ENCODE measurements at places on chromosomes 13 and 19.
A peak's percentile ranks its signal among the peaks of the same experiment; 100 is the strongest.

- H3K36me3 ChIP-seq = peaks cover 9% of the 10 kb centered on the region
- H3K4me1 ChIP-seq = peaks cover 51% of the 10 kb centered on the region
- peak overlapping the region; percentile 99 for H3K4me3 ChIP-seq
- no peaks in the 10 kb centered on the region for H3K27me3 ChIP-seq
- peak overlapping the region; percentile 93 for H3K27ac ChIP-seq
Observed at GRCh38 chr19:8445488-8446001, 770 bp downstream of the HNRNPM start.

GRCh38 chr13:98512774-98513665 lies 63.9 kb downstream of the STK24 start:
- no peak overlapping the region for H3K27ac ChIP-seq
- H3K4me1 ChIP-seq = no peaks in the 10 kb centered on the region
- H3K36me3 ChIP-seq = no peaks in the 10 kb centered on the region
- DNase-seq = no peak
- H3K27me3 ChIP-seq = no peaks in the 10 kb centered on the region

GRCh38 chr19:3053218-3053621 lies 9.1 kb downstream of the TLE5 start:
- no peak overlapping the region for H3K4me3 ChIP-seq
- H3K36me3 ChIP-seq = peaks cover 51% of the 10 kb centered on the region
- no peak for DNase-seq
- H3K27ac ChIP-seq = no peak overlapping the region
- no peaks in the 10 kb centered on the region for H3K4me1 ChIP-seq

DNA sequence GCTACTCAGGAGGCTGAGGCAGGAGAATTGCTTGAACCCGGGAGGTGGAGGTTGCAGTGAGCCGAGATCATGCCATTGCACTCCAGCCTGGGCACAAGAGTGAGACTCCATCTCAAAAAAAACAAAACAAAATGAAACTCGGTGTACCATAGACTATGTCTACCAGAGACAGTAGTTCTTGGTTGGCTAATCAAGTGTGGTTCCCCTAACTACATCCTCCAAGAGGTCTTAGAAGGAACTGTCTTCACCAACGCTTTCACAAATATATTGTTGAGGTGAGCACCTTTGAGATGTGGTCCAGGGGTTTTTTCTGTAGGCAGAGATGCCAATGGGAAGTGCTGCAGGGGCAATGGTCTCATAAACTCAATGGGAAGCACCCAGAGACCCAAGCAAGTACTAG lies 48.0 kb downstream of the RFC3 start:
- H3K4me3 ChIP-seq = no peak overlapping the region
- no peaks in the 10 kb centered on the region for H3K27me3 ChIP-seq
- DNase-seq = no peak
- no peaks in the 10 kb centered on the region for H3K4me1 ChIP-seq

DNA sequence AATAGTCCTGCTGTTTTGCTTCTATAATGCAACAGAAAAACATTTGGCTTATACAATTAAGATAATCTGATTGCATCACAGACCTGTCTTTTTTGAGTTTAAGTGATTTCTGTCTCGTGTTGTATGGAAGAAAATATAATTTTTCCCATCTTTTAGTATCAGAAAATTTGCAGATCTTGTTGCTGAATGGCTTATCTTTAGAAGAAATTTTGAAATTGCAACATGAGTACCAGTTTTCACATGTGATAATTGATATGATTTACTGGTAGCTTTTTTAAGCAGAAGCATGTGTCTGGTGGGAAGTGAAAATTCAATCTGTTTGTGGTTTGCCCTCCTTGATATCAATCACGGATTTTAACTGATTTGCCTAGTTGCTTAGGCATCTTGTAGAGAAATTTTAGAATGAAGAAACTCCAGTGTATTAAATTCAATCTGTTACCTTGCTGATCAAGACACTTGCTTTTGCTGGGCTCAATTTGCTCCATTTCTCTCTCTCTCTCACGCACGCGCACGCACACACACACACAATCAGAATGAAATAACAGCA lies 89.8 kb upstream of the MYCBP2 start:
- no peak for DNase-seq
- no peaks in the 10 kb centered on the region for H3K36me3 ChIP-seq
- H3K27me3 ChIP-seq = no peaks in the 10 kb centered on the region
- H3K27ac ChIP-seq = no peak overlapping the region
- H3K4me1 ChIP-seq = no peaks in the 10 kb centered on the region

- no peak for DNase-seq
- peak overlapping the region; percentile 43 for H3K27ac ChIP-seq
- H3K4me3 ChIP-seq = no peak overlapping the region
- peaks cover 8% of the 10 kb centered on the region for H3K4me1 ChIP-seq
- H3K27me3 ChIP-seq = no peaks in the 10 kb centered on the region
Observed at GRCh38 chr19:41501854-41502253, 58.9 kb downstream of the ERICH4 start.

- H3K27me3 ChIP-seq = no peaks in the 10 kb centered on the region
- H3K36me3 ChIP-seq = no peaks in the 10 kb centered on the region
- no peak overlapping the region for H3K4me3 ChIP-seq
- no peaks in the 10 kb centered on the region for H3K4me1 ChIP-seq
- no peak for DNase-seq
Observed at GRCh38 chr19:48194041-48194843, 23.8 kb downstream of the ZSWIM9 start.

- DNase-seq = no peak
- no peaks in the 10 kb centered on the region for H3K27me3 ChIP-seq
- peaks cover 10% of the 10 kb centered on the region for H3K4me1 ChIP-seq
- H3K36me3 ChIP-seq = peaks cover 27% of the 10 kb centered on the region
- H3K27ac ChIP-seq = no peak overlapping the region
- no peak overlapping the region for H3K4me3 ChIP-seq
Observed at GRCh38 chr19:38204728-38205127, 19.3 kb downstream of the DPF1 start.

DNA sequence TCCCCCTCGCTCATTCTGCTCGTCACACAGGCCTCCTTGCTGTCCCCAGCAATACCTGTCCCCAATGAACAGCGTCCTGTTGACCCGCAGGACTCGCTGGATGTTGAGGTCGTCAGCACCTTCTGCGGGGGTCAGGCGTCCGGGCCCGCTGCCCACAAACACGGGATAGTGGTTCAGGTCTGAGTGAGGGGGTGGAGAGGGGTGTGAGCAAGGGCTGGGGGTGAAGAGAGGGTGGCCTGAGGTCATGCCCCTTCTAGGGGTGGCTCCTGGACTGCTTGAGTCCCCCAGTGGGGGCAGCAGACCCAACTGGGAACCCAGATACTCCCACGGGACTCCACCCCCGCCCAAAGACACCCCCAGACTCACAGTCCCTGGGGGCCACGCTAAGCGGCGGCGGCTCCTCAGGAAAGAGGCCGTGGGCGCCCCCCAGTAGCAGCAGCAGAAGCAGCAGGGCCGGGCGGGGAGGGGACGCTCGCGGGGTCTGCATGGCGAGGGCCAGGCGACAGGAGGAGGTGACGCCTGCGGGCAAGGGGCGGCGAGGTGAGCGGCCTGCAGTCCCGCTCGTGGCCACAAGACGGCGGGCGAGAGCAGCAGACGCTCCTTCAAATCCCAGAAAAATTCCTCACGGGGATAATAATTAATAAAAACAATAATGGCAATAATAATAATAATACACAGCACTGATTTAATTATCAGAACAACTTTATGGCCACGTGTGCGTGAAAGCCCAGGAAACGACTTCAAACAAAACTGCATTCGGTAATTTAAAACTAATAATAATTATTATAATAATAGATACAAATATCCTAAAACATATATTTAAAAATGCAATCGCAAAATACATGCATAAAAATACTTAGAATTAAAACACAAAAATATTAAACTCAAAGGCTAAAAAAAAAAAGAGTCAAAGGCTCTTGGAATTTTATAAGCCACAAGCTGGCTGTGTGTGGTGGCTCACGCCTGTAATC lies 1.2 kb downstream of the SEMA6B start:
- H3K4me1 ChIP-seq = peaks cover 15% of the 10 kb centered on the region
- no peak for DNase-seq
- H3K36me3 ChIP-seq = no peaks in the 10 kb centered on the region
- no peak overlapping the region for H3K27ac ChIP-seq

DNA sequence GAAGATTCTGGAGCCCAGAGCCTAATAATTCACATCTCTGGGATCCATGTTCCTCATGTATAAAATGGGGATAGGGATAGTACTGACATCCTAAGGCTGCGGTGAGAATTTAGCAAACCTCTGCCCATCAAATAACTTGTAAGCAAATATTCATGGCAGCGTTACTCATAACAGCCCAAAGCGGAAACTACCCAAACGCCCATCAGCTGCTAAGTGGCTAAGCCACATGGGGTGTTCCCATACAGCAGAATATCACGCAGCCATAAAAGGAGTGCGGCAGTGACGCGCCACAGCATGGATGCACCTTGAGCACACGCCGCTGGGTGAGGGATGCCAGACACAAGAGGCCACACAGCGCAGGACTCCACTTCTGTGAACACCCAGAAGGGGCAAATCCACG lies 19.7 kb downstream of the VRK3 start:
- H3K4me1 ChIP-seq = peaks cover 16% of the 10 kb centered on the region
- no peaks in the 10 kb centered on the region for H3K27me3 ChIP-seq
- DNase-seq = no peak
- H3K36me3 ChIP-seq = peaks cover 78% of the 10 kb centered on the region
- H3K4me3 ChIP-seq = no peak overlapping the region

DNA sequence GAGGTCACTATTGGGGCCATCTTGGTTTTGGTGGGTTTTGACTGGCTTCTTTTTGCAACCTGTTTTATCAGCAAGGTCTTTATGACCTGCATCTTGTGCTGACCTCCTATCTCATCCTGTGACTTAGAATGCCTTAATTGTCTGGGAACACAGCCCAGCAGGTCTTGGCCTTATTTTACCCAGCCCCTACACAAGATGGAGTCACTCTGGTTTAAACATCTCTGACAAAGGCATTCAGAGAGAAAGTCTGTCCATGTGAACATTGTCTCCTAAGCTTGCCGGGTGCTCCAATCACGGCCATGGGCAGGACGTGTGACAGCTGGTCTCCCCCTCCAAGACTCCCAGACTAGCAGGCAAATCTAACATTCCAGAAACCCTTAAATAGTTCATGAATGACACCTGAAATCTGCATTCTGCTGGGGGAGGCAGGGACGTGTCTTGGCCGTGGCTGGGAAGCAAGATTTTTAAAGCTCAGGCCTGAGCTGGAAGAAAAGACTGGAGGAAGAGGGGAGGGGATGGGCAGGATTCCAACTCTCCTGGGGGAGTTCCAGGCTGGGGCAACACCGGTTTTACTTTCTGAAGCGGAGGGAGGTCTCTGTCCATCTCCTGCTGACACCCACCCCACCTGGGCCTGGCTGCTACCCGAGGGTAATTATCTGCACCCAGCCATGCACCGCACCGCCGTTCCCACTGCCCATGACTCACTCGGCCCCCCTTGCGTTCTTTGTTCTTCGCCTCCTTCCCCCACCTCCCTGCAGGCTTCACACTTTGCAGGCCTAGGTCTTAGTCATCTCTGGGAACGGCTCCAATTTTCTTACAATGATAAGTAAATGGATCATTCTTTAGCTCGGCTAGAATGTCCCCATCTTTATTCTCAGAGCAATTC lies 11.6 kb upstream of the OR1M1 start:
- H3K27ac ChIP-seq = no peak overlapping the region
- no peaks in the 10 kb centered on the region for H3K4me1 ChIP-seq
- H3K4me3 ChIP-seq = no peak overlapping the region
- no peaks in the 10 kb centered on the region for H3K36me3 ChIP-seq

DNA sequence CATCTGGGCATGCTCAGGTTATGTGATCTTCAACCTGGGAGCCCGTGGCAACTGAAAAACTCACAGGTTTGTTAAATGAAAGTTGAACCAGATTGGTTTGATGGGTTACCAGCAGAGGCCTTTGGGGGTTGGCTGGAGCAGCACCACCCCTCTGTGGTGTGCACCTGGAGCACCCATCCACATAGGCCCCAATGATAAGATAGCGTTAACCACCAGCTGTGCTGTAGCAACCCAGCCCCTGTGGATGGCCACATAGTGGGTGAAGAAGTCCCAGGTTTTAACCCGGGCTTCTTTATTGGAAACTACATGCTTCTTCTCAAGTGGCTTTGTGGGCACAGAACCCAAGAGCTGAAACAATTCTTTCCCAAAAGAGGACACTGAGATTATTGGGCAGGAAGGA lies 22.6 kb upstream of the MTIF3 start:
- no peaks in the 10 kb centered on the region for H3K27me3 ChIP-seq
- H3K27ac ChIP-seq = no peak overlapping the region
- no peaks in the 10 kb centered on the region for H3K36me3 ChIP-seq
- DNase-seq = no peak
- H3K4me3 ChIP-seq = no peak overlapping the region
- H3K4me1 ChIP-seq = no peaks in the 10 kb centered on the region

DNA sequence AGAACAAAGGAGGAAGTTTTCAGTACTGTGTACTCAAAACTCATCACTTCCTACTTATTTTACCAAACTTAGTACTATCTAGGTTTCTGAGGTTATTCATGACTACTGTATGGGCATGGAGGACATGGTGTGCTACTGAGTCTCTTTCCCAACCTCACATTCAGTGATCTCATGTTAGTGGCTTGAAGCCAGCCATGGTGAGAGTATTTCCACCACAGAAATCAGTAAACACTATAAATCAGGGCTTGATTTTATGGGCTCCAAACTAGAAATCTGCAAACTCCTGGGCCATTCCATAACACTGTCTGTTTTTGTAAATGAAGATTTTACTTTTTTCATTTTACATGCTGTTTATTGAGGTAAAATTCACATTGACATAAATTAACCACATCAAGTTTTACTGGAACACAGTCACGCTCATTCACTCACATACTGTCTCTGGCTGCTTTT lies 19.7 kb downstream of the MED26 start:
- no peaks in the 10 kb centered on the region for H3K36me3 ChIP-seq
- peaks cover 65% of the 10 kb centered on the region for H3K4me1 ChIP-seq
- H3K27me3 ChIP-seq = no peaks in the 10 kb centered on the region

DNA sequence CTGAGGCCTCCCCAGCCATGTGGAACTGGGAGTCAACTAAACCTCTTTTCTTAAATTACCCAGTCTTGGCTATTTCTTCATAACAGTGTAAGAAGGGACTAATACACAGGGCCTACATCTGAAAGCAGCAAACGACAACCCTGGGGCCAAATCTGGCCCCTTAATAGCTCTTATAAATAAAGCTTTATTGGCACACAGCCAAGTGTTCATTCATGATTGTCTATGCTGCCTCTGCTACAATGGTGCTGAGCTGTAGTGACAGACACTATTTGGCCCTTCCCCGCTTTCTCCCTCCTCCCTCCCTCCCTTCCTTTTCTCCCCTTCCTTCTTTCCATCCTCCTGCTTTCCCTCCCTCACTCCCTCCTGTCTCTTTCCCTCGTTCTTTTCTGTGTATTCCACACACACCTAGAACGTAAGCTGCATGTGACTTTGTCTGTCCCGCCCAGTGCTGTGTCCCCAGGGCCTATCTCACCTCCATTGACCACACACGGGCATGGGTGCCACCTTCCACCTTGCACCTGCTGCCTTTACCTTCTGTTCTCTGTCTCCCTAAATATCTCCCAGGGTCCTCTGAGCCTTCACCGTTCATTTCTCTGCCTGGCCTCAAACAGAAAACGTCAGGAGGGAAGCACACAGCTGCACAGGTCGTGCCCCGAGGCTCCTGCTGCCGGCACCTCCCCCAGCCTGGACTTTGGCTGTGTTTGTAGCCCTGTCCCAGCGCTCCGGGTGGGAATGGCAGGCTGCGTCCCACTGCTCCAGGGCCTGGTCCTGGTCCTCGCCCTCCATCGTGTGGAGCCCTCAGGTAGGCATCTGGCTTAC lies at the start of gene PROZ:
PROZ (plus strand) TSS at position 720 of the 819 bp plus-strand sequence; CDS start at position 733, 13 bp downstream.
- no peaks in the 10 kb centered on the region for H3K36me3 ChIP-seq
- H3K27ac ChIP-seq = no peak within 1 kb of the TSS
- peaks cover 13% of the 10 kb centered on the region for H3K4me1 ChIP-seq
- DNase-seq = no peak
- H3K4me3 ChIP-seq = no peak within 1 kb of the TSS

GRCh38 chr19:1829958-1830357 lies 17.9 kb upstream of the ATP8B3 start:
- H3K4me1 ChIP-seq = no peaks in the 10 kb centered on the region
